ENCODE measurements at places on chromosomes 3 and 15.

DNA sequence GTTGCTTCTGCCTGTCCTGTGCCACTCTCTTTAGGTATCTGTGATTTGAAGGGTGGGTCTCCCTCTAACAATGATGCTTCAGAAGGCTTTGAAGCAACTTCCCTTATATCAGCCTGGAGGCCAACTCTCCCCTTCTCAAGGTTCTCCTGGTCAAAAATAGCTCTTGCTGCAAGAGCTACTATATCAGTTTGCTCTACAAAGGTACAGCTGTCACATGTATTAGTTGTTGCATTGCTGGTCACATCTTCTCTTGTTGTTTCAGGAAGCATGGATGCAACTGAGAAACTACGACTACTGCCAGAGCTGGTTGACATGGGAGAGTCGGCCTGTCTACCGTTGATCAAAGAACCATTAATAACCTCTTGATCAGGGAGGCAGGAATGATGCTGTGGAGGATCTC, 38.3 kb downstream of the USF3 start:
- no peak for DNase-seq

GRCh38 chr3:142267269-142267668, 41.9 kb upstream of the GK5 start:
- DNase-seq = no peak

GRCh38 chr3:7733933-7734332, 767.7 kb upstream of the LMCD1 start:
- no peak for DNase-seq

GRCh38 chr3:87801409-87801808, 257.4 kb downstream of the CGGBP1 start:
- DNase-seq = no peak

GRCh38 chr15:58285921-58286278, 145.9 kb upstream of the LIPC start:
- no peak for DNase-seq

GRCh38 chr15:33226559-33227181, 32.2 kb upstream of the FMN1 start:
- peak; percentile 72 for DNase-seq

DNA sequence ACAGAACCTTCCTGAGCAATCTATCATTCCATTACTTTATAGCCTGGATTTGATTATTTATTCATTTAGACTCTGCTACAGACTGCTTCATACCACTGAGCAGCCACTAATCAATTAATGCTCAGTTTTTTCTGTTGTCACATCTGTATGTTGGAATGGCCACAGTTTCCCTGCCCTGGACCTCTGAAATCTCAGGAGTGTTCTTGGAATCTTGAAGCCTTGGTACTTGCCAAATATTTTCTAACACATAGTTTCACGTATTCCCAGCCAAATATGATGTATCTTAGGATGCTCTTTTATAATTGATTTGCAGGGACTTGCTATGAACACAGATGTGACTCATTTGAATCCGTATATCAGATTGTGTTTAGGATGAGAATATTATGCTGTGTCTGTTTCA, 225.8 kb downstream of the TAFA4 start:
- no peak for DNase-seq

DNA sequence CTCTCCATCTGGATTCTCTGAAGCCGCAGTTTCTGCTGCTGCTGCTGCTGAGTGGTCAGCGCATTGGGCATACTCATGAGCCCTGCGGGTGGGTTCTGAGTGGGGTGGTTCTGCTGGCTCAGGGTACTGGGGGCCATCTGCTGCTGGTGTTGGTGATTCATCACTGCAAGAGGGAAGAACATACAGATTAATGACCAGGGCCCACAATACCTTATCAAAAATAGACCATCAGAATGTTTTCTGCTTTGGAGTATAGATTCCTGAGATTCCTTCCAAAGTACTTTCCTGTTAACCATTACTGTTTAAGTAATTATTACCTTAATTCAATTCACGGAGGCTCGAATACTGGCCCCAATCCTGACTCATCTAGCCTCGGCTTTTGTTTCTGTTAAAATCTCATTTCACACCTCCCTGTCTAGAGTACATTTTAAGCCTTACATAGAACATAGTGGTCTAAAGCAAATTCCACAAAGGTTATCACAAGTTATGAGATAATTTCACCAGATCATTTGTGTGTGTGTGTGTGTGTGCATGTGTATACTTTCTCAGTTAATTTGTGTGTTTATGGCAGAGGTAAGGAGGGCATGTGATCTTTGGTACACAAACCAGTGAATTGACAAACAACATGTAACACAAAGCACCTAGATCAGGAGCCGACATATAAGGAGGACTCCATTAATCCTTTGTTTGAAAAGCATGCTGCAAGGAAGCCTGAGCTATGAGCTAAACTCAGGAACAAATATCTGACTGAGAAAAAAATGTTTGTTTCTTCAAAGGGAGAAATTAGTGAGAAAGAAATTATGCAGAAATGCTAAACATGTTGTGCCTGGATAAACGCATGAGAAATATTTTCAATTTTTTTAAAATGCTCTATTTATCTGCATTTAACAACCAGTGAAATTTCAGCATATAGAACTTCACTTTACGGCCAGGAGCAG, 68.1 kb downstream of the TM4SF4 start:
- DNase-seq = no peak

GRCh38 chr15:91393186-91393585, 293.1 kb downstream of the SV2B start:
- DNase-seq = peak; percentile 34

DNA sequence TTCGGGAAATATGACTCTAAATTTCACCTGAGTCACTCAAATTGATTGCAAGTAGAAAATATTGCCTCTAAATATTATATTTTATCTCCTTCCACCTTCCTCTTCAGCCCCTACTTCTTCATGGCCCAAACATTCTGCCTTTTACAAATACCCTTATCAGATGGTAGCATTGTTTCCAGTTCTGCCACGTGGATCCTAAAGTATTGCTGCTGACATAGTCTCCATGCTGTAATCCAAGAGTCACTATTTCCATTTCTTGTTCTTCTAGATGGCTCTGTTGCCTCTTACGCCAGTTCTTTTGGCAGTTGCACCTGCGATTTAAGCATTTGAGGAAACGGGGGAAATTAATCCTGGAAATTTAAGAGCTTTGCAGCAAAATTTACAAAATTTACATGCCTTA, 13.6 kb downstream of the LMOD3 start:
- no peak for DNase-seq

DNA sequence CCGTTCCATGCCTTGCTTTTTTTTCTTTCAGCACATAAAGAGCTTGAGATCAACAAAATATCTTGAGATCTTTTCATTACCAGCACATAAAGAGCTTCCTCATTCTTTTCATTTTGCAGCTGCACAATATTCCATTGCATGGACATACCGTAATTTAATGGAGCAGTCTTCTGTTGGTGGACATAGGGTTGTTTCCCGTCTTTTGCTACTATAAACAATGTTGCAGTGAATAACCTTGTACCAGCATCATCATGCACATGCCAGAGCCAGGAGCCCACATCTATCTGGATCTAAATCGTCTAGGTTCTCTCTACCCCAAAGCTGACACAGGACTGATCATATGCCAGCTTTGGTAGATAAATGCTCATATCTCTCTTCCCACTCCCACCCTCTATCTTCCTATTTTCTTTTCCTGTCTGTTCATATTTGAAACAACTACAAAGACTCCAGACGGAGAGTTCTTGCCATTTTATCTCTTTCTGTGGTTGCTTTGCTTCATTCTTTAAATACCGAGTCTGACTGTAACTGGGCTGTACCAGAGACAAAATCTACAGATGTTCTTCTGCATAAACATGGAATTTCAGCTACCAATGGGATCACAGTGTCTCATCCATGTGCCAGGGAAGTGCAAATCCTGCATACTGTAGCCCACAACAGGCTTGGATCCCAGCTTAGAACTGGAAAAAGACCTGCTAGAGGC, 47.1 kb upstream of the AKAP13 start:
- DNase-seq = no peak

- DNase-seq = no peak
These were observed 13.1 kb downstream of the ARIH1 start for GRCh38 chr15:72487070-72487797.

- peak; percentile 86 for DNase-seq
These were observed 130.2 kb downstream of the CHSY1 start for GRCh38 chr15:101121511-101122090.

DNA sequence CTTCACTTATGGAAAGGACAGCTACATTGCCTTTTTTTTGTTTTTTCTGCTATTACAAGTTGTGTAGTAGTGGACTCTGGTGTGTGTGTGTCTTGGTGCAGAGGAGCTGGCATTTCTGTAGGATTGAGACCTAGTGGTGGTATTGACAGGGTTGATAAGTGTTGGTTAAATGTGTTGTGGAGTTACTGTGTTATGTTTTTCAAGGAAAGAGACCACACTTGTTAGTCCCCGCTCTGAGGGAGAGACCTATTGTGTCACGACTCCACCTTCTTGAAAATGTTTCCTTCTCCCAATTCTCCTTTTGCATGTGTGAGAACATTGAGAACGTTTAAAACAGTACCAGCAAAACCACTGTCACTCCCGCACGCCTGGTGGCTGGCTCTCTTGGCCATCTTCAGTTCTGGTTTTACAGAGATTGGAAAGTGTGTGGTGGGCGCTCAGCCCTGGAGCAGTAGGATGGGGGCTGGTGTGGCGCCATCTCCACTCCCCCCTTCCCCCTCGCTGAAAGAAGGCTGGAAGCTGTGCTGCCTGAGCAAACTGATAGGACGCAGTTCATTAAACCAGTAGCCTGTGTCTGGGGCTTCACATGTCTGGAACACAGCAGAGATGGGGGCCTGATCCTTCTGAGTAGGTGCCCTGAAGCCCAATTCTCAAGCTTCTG, 5.5 kb downstream of the KLF13 start:
- peak; percentile 61 for DNase-seq

DNA sequence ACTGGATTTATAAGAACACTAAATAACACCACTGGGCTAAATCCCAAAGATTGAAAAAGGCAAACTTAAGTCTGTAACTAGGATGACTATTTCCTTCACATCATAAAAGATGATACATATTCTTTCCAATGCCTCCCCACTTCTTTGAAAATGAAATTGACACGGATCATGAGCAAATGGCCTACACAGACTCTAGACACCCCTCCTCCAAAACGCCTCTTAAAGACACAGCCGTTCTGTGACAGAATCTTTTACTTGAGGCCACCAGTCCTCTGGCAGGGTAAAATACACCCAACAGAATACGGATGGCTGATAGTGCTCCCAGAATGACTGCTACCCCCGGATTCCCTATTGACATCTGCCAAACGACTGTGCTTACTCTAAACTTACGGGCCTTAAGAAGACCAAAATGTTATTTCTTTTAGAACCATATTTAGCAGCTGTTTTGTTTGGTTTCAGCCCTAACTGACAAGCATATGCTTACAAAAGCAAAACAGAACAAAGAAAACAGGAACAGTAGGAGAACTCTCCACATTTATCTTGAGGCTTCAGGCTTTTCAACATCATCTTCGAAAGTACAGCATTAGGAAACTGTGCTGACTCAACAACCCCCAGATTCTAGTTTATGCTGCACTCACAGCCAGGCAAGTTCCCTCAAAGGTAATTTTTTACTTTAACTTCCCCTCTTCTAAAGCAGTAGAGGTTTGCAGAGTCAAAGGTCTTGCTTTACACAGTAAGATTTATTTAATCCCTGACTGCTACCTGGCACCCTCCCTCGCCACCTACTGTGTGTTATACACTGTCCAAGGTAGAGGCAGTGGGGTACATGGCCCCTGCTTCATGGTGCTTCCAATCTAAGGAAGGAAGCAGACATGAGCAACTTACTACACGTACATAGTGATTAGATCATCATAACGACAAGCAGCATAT, 84.3 kb downstream of the TNIK start:
- DNase-seq = peak; percentile 87

- no peak for DNase-seq
These were observed 483.2 kb upstream of the FRG2C start for GRCh38 chr3:75180945-75181298.

DNA sequence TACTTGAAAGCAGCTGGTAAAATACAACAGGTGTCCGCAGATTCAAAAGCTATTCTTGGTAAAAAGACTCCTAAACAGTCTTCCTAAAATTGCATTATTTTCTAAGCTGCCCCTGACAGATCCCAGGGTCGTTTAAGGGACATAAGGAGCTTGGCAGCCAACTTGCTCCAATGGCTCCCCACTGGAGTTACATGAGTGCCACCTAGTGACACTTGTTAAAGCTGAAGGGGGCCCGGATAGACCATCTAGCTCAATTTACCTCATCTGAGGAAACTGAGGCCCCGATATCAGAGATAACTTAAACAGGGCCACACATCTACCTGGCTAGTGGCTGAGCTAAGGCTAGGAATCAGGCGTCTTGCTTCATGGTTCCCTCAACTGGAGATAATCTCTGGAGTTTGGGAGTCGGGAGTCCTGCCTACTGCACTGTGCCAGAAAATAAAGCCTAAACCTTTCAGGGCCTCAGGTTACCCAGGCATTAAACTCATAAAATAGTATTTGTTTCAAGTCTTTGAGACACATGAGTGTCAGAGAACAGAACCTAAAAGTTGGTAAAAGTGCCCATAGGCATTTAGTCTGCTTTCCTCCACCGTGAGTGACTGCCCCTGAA, 6.5 kb upstream of the TBC1D23 start:
- peak; percentile 80 for DNase-seq

DNA sequence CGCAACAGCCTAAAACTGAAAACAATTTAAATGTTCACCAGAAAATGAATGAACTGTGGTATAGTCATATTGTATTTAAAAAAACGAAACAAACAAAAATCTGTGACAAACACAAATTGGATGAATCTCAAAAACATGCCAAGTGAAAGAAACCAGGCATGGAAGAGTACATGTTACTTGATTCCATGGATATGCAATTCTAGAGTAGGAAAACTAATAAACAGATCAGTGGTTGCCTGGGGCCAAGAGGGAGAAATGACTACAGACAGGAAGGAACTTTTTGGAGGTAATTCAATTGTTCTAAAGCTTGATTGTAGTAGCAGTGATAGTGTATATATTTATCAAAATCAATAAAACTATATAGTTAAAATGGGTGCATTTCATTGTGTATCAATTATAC, 16.8 kb downstream of the UBE3A start:
- no peak for DNase-seq

DNA sequence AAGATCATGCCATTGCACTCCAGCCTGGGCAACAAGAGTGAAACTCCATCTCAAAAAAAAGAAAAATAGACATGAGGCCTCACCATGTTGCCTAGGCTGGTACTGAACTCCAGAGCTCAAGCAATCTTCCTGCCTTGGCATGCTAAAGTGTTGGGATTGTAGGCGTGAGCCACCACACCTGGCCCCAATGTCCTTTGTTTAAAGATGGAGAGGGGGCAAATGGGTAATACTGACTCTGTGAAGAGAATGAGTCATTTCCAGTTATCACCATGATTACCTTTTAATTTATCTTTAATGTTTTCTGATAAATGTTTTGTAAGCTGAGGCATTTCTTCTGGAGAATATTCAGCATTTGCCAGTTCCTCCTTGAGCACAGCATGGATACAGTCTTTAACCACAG, 2.2 kb downstream of the DYNLT2B start:
- no peak for DNase-seq

GRCh38 chr3:150787741-150788370, 24.9 kb upstream of the SIAH2 start:
- peak; percentile 76 for DNase-seq

DNA sequence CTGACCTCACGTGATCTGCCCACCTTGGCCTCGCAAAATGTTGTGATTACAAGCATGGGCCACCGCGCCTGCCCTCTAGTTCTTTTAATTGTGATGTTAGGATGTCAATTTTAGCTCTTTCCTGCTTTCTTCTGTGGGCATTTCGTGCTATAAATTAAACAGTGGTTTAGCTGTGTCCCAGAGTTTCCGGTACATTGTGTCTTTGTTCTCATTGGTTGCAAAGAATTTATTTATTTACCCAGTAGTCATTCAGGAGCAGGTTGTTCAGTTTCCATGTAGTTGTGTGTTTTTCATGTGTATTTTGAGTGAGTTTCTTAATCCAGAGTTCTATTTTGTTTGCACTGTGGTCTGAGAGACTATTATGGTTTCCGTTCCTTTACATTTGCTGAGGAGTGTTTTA, 30.1 kb downstream of the MYRIP start:
- DNase-seq = no peak

Data from NB4 (cell line).